Activated CD4-positive, alpha-beta T cell treated with anti-CD3 and anti-CD28 coated beads for 1 hour (primary cell): ENCODE measurements at places on chromosomes 5 and 9.

- DNase-seq, result no peak
Observed at GRCh38 chr9:130539420-130540223, 39.8 kb upstream of the FUBP3 start.

- DNase-seq, result no peak
Observed at GRCh38 chr5:133714161-133714915, 102.0 kb upstream of the FSTL4 start.

- no peak for DNase-seq
Observed at GRCh38 chr9:110187126-110187525, 20.8 kb downstream of the C9orf152 start.

- no peak for DNase-seq
Observed at GRCh38 chr9:703392-703791, 138.1 kb upstream of the DMRT1 start.

- no peak for DNase-seq
Observed at GRCh38 chr9:13479096-13479495, 199.6 kb upstream of the MPDZ start.

- no peak for DNase-seq
Observed at GRCh38 chr5:170266570-170267381, 30.8 kb downstream of the LCP2 start.

GRCh38 chr5:156411957-156412356 lies 85.0 kb downstream of the SGCD start:
- no peak for DNase-seq

DNA sequence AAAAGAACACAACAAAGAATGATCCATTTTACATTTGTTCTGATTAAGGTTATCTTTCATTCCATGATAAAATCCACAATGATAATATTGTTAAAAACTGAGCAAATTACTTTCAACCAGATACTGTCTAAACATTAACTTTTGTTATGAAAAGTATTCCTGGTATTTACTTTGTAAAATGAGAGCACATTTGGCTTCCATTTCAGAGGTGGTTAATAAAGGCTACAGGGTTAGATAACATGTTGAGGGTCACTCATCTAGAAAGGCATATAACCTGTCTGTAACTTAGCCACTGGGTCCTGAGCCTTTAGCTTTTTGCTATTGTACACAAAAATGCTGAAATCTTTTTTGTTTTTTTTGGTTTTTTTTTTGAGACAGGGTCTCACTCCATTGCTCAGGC lies 99.3 kb downstream of the ANXA2R start:
- DNase-seq, result no peak
